Left forelimb (tissue), 1 donor: ENCODE measurements at places on chromosomes 6 and 20.
A peak's percentile ranks its signal among the peaks of the same experiment; 100 is the strongest.

DNA sequence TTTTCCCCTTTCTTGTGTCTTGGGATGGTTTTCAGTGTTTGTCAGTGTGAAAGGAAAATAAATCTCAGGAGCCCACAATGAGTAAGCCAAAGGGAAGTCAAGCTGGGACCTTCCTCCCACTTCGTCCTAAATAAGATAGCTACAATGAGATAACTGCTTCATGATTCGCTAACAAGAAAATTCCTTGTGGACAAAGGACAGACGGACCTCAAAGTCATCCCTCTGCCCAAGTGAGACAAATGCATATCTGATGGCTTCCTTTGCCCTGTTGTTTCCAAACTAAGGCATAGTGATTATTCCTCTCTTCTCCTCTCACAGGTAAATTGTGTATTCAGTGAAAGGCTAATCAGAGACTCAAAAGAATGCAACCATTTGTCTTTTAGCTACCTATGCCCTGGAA, 26.1 kb upstream of the ADTRP start:
- DNase-seq, result no peak

DNA sequence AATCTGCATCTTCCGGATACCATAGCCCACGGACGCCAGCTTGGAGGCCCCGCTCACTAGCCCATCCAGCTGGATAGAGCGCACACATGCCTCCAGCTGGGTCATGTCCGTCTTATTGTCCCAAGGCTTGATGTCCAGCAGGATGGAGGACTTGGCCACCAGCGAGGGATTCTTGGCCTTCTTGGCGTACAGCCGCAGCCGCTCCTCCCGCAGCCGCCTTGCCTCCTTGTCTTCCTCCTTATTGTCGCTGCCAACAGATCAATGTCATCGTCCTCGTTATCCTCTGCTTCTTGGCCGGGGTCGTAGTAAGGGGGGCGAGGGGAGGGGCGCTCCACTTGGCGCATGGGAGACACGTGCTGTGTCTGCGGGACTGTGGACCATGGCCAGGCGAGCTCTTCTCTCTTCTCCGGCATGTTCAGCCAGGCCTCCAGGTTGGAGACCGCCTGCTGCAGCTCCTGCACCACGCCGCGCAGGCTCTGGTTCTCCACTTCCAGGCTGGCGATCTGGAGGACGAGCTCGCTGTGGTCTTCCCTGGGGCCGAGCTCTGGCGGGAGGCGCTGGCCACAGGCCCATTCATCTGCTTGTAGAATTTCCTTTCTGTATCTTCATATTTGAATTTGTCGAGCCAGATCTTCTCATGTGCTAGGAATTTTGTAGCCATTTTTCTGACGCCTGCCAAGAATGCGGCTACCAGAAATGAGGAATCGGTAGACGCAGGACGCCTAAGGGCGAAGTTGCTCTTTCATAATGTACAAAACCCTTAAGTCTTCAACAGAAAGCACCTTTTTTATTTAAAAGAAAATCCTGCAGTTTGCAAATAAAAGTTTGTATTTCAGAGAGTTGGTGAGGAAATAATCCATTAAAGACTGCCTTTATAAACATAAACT, 60.1 kb upstream of the PTPRK start:
- DNase-seq, result no peak

- DNase-seq, result no peak
These were observed 51.6 kb downstream of the RALY start for GRCh38 chr20:34045294-34045693.

- no peak for DNase-seq
These were observed 48.8 kb downstream of the SRC start for GRCh38 chr20:37394543-37395409.

GRCh38 chr6:142783499-142783898, 161.5 kb downstream of the HIVEP2 start:
- DNase-seq, result no peak

- no peak for DNase-seq
These were observed 32.4 kb upstream of the FAM184A start for GRCh38 chr6:119110601-119111548.

DNA sequence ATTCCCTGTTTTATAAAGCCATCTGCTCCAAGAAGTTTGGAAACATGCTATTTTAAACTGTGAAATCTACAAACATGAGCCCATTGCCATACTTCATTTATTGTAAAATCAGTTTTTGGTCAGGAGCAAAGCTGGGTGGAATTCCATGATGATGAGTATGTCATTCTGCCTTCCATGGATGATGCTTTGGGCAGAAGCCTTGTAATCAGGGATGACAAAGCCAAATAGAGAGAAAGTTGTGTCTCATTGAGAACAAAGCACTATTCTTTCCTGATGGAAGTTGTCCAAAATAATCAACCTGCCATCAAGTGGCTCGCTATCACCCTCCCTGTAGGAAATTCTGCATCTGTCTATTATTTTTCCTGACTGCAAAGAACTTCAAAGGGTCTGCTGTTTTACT, 313.0 kb upstream of the DEFB112 start:
- DNase-seq, result no peak

DNA sequence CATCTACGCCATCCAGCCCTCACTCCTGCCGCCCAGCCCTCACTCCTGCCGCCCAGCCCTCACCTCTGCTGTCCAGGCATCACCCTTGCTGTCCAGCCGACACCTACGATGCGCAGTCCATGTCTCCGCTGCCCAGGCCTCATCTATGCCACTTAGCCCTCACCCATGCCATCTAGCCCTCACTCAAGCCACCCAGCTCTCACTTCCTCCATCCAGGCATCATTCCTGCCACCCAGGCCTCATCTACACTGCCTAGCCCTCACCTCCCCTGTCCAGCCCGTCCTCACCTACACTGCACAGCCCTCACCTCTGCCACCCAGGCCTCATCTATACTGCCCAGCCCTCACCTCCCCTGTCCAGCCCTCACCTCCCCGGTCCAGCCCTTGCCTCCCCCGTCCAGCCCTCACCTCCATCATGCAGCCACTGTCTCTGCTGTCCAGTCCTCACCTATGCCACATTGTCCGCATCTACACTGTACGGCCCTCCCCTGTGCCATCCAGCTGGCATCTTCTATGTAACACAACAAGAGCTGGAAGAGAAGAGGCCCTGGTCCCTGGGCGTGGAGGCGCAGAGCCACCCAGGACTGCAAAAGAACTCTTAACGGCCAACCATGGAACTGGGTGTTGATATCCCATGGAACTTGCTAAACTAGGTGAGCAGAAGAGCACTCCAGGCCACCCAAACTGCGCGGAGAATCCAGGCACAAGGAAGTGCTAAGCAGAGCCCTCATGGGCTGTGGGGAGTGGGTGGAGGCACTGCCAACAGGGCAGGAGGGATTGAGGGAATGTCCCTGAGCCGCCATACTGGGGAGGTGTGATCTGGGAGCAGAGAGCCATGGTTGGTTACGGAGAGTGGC, 31.0 kb downstream of the RNASET2 start:
- no peak for DNase-seq

GRCh38 chr6:137903274-137903932, 36.3 kb downstream of the TNFAIP3 start:
- no peak for DNase-seq

DNA sequence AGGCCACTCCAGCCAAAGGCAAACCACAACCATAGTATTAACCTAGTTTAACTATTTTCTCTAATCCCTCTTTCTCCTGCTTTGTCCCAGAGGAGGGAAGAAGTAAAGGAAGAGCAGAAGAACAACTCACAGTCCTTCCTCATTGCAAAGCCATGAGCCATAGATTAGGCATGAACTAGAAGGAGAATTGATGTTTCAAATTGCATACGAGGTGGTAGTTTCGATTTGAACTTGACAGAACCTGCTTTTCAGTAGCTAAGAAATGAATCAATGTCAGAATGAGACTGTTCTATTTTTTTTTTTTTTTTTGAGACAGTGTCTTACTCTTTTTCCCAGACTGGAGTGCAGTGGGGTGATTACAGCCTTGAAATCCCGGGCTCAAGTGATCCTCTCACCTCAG, 48.3 kb downstream of the PROKR2 start:
- DNase-seq, result no peak

DNA sequence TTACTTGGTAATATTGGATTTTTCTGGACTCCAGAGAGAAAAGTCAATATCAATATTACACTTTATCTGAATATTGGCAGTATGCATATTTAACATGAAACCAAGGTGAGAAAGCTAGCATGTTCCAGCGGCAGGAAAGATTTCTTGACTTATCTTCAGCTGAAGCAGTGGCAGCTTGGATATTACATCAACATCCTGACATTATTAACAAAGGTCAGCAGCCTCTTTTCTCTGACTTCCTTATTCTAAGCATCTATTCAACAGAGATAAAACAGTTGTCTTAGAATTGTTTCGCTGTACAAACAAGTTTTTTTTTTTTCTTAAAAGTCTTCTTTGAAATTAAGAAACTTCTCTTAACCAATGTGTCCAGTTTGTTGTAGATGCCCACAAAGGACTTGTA, 11.8 kb downstream of the DCBLD1 start:
- no peak for DNase-seq

GRCh38 chr6:56144538-56145324, 102.6 kb downstream of the COL21A1 start:
- no peak for DNase-seq

GRCh38 chr20:53884859-53885541, 185.4 kb downstream of the BCAS1 start:
- DNase-seq, result no peak

- DNase-seq, result no peak
These were observed 21.3 kb downstream of the MTFR2 start for GRCh38 chr6:136228814-136229213.

- no peak for DNase-seq
These were observed 91.0 kb upstream of the SSTR4 start for GRCh38 chr20:22944062-22944461.

DNA sequence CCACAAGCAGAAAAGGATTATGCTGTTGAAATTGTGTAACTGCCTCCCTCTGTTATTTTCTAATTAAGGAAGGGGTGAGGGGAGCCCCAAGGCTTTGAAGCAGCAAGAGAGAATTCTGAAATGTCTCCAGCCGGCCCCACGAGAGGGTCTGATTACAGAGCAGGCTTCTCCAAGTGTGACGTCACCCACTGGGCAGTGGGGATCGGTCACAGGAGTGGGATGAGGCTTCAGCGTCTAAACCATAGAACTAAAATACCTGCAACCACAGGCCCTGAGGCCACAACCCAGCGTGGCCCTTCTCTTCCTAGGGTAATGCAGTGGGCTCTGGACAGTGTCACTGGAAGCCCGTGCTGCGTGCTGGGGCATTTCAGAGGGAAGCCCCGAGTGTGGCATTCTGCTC, 38.6 kb upstream of the APCDD1L start:
- peak; percentile 80 for DNase-seq

DNA sequence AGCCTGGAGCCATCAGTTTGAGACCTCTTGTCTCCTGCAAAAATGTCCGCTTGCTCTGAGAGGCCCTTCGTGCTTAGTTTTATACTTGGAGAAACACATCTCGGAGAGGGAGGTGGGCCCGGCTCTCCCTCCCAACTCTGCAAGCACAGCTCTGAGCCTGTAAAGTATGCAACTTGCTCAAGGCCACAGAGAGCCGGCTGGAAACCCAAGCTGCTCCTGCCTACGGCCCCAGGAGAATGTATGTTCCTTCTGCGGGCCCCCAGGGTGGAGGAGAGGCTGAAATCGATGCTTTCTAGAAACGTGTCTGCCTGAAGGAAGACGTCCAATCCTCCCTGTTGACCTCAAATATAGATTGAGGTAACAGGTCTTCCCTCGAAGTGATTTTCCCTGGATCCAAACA, 205.4 kb downstream of the PREX1 start:
- DNase-seq, result no peak

GRCh38 chr6:166861961-166862286, 94.4 kb downstream of the RNASET2 start:
- no peak for DNase-seq

DNA sequence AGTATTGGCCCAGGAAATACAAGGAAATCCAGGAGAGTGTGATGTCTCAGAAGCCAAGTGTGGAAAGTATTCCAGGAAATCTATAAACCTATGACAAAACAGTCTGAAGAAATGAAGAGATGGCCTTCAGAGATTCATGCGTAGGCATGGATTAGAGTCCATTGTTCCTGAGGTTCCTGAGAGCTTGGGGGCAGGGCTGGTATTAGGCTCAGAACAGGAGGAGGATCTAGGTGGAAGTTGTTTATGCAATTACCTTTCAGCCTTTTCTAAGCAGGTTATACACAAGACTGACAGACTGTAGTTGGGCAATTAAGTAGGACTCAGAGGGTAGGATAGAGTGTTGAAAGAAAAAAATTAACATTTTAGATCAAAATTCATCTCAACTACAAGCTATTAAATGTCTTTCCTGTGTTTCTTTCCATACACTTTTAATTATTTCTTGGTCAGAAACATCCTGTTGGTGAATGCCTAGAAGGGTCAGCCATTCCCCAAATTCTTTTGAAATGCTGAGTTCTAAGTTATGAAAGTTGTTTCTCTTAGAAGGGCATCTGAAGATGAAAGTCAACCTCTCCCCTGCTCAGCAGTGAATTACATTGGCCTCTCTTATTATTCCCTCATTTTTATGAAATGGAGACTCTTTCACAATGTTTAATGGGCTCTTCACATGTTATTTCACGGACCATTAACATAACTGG, 201.2 kb upstream of the MYLIP start:
- DNase-seq, result no peak

GRCh38 chr20:20843982-20844381, 131.5 kb upstream of the RALGAPA2 start:
- DNase-seq, result no peak

DNA sequence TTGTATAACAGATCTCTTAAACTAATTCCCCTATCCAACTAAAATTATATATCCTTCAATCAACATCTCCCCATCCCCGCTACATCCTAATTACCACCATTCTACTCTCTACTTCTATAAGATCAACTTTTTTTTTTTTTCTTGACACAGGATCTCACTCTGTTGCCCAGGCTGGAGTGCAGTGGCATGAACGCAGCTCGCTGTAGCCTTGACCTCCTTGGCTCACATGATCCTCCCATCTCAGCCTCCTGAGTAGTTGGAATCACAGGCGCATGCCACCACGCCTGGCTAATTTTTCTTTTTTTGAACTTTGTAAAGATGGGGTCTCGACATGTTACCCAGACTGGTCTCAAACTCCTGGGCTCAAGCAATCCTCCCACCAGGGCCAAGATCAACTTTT, 5.0 kb downstream of the DNAAF9 start:
- no peak for DNase-seq

- DNase-seq, result no peak
These were observed 13.2 kb downstream of the MAP1LC3A start for GRCh38 chr20:34571753-34572152.
